ENCODE measurements at places on chromosomes 5 and 9. TPM values are rescaled to one million over a fixed set of nuclear protein-coding genes. Genes with fewer than 3 reads are reported as not detected.

The TMEM252 gene
- not detected for total RNA-seq

The MCTP1 gene
- 0.51 TPM for total RNA-seq

The CLK4 gene
- 27.4 TPM for total RNA-seq

The TAS2R1 gene
- not detected for total RNA-seq

The TEX48 gene
- total RNA-seq: 0.46 TPM

The PTCH1 gene
- 7.9 TPM for total RNA-seq

The SH3TC2 gene
- not detected for total RNA-seq

The CCNG1 gene
- 77.8 TPM for total RNA-seq

The DAB2 gene
- 2.0 TPM for total RNA-seq

The EGFLAM gene
- total RNA-seq: not detected

The ATG10 gene
- total RNA-seq: 8.8 TPM

The ORM2 gene
- total RNA-seq: not detected

The PRR7 gene
- total RNA-seq: 14.7 TPM

The PSAT1 gene
- total RNA-seq: 89.0 TPM

DNA sequence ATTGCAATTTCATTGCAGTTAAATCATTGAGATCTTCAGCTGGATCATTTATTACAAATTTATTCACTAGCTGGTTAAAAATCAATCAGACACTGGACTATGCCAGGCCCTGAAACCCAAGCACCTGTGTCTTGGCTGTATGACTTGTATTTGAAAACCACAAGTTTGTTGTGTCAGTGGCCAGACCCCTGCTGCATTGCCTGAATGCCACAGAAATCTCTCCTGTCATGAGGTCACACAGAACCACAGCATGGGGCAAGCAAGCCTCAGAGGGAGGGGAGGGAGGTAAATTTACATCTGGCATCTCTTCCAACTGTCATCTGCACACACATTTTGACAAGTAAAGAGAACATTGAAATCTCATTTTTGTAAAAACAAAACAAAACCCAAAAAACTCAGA is 90.0 kb downstream of the ARRDC3 start:
- no peak for DNase-seq

GRCh38 chr9:112218908-112219307 is 43.8 kb upstream of the SUSD1 start:
- no peak for DNase-seq

GRCh38 chr5:9445826-9446388 is 100.0 kb downstream of the SEMA5A start:
- no peak for DNase-seq

GRCh38 chr9:130237763-130238524 is 27.6 kb upstream of the HMCN2 start:
- no peak for DNase-seq

DNA sequence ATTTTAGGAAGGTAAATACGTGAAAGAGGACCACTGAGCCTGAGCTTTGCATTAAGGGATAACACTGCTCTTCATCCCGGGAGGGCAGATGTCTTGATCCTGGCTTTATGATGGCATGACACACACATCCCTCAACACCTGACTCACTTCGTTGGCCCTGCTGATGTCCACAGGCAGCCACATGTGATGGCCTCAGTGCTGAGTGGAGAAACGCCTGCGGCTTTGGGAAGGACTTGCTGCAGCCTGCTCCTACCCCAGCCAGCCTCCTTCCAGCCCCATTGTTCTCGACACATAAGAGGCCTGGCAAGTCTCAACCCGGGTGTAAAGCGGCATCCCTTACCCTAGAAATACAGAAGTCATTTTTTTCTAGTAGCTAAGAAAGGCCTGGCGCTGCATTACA is 169.0 kb downstream of the SYK start:
- DNase-seq: no peak

DNA sequence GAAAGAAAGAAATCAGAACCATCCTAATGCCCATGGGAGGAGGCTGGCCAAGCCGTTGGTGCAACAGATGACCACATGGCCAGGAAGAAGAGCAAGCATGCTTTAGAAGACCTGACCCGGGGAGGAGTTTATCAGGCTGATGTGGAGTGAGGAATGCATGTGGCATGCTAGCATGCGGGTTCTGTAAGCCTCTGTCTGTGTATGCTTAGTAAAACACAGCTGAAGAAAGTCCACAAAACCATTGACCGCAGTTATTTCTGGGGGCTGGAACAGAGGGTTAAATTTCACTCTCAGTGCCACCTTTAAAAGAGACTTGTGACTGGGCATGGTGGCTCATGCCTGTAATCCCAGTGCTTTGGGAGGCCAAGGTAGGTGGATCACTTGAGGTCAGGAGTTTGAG is 19.1 kb downstream of the GFI1B start:
- DNase-seq: no peak

GRCh38 chr9:13719981-13720676 is 440.6 kb upstream of the MPDZ start:
- DNase-seq: no peak

DNA sequence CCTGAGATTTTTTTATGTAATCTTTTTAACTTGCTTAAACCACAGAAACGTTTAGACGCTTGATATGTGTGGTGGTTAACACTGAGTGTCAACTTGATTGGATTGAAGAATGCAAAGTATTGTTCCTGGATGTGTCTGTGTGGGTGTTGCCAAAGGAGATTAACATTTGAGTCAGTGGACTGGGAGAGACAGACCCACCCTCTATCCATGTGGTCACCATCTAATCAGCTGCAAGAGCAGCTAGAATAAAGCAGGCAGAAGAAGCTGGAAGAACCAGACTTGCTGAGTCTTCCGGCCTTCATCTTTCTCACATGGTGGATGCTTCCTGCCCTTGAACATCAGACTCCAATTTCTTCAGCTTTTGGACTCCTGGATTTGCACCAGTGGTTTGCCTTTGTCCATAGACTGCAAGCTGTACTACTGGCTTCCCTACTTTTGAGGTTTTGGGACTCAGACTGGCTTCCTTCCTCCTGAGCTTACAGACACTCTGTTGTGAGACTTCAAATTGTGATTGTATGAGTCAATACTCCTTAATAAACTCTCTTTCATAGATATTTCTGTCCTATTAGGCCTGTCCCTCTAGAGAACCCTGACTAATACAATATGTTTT is 816.0 kb upstream of the CDH9 start:
- DNase-seq: no peak

GRCh38 chr5:168286386-168286785 is 5.1 kb upstream of the WWC1 start:
- no peak for DNase-seq

- no peak for DNase-seq
Measured at GRCh38 chr5:10448754-10449360, 7.2 kb downstream of the ROPN1L start.

DNA sequence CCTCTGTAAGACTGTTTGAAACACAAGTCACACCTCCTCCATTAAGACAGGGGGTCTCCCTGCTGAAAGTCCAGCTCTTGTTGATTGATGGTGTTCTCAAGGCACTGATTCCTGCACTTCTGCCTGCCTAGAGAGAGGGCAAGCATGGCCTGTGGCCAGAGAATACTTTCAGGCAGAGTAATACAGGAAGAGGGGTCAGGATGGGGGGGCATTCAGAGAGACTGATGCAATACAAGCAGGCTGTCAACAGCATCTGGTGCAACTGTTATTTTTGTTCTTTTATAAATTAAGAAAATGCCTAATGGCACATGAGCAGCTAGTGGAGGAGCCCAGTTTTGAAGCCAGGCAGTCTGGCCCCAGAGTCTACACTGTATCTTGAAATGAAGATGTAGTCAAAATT is 302.2 kb downstream of the DIRAS2 start:
- DNase-seq: no peak

GRCh38 chr5:56615361-56616153 is 199.8 kb upstream of the MAP3K1 start:
- DNase-seq: no peak

- DNase-seq: no peak
Measured at GRCh38 chr5:1124205-1125029, 12.6 kb upstream of the SLC12A7 start.

GRCh38 chr5:81626524-81626923 is 124.4 kb downstream of the SSBP2 start:
- DNase-seq: no peak

GRCh38 chr5:143229426-143229895 is 174.0 kb downstream of the NR3C1 start:
- DNase-seq: no peak

- no peak for DNase-seq
Measured at GRCh38 chr5:55638051-55638450, 74.1 kb downstream of the SLC38A9 start.

DNA sequence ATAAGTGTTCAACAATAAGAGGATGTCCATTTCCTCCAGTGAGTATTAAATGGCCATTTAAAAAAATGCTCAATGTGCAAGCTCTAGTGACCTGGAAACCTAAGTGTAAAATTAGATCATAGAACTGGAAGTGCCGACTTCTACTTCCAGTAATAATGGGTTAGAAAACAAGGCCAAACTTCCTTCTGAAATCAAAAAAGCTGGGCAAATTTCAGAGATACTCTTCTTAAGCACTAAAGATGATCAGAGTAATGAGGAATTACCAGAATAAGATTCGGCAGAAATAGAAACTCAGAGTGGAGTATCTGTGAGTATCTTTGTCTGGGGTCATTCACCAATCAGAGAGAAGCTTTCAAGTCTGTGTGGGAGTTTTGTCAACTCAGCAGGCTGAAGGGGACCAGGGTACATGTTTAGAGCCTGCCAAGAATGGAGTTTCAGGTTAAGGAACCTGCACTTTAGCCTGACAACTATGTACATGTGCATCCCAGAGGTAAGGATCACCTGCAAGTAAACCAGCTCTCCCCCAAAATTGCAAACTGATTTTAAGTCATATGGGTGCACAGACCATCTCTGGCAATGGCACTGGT is 17.1 kb downstream of the FCN2 start:
- no peak for DNase-seq

DNA sequence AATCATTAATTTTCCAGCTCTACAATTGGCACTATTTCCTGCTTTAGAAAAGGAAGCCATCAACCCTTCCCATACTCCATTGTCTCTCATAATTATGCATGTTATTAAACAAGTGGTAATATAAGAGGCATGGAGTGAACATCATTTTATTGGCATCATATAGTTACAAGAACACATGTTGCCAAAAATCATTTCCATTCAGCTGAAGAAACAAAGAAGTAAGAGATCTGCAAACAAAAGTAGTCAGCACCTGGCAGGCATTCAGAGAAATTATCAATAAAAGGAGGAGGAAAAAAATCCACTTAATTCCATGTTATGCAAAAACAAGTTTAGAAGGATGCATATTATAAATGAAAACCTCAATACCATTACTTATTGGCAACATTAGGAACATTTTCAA is 1208.2 kb upstream of the C9orf72 start:
- DNase-seq: no peak

DNA sequence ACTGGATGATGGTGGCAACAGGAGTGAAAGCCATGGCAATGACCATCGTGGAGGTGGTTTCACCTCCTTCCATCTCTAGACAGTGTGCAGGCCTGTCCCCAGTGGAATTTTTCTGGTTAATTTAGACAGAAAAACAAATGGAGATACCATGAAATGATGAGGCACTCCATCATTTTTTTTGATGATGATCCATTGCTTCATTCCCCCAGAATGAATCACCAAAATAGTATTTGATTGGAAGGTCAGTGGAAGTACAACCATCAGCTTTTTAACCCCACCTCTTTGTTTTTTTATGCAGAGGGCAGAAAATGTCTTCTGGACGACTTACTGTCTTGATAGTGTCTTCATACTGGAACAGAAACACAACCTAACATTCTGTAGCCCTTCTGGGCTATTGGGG is 42.6 kb upstream of the ADRA1B start:
- DNase-seq: no peak

DNA sequence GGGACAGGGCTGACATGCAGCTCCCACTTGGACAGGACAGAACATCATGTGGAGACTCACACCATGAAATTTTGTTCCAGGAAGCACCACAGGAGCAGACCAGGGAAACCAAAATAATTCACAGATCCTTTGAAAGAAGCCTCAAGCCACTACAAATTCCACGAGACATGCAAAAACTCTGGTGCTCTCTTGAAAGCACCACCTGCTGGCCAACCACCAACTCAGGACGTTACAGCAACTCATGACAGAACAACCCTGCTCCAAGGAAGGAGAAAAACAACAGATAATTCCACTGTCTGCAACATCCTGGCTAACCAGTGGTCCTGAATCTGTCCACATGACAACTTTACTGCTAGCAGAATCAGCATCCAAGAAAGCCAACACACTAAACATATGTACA is 516.0 kb downstream of the SPATA31D1 start:
- DNase-seq: no peak

Measured in CD8-positive, alpha-beta memory T cell (primary cell).